Cortex of kidney (tissue), 1 donor: ENCODE measurements at places on chromosomes 4 and X.

- DNase-seq: no peak
Observed at GRCh38 chr4:103405415-103405814, 207.3 kb upstream of the CENPE start.

DNA sequence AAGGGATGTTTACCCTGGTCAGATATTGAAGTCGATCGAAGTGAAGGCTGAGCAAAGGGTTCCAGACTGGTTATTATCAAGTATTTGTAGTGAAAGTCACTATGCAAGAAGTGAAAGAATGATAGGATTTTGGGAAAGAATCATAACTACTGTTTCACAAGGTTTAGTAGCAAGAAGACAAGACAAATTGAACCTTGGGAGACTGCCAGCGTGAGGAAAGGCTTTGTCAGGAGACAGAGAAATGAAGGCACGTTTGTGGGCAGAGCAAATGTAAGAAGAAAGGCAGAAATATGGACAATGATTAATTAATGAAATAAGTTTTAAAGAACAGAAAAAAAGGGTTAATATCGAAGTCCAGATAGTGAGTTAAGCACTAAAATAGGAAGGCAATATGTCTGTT, 456.8 kb downstream of the TRIML1 start:
- no peak for DNase-seq

GRCh38 chrX:13697455-13697854, 8.5 kb downstream of the RAB9A start:
- no peak for DNase-seq

DNA sequence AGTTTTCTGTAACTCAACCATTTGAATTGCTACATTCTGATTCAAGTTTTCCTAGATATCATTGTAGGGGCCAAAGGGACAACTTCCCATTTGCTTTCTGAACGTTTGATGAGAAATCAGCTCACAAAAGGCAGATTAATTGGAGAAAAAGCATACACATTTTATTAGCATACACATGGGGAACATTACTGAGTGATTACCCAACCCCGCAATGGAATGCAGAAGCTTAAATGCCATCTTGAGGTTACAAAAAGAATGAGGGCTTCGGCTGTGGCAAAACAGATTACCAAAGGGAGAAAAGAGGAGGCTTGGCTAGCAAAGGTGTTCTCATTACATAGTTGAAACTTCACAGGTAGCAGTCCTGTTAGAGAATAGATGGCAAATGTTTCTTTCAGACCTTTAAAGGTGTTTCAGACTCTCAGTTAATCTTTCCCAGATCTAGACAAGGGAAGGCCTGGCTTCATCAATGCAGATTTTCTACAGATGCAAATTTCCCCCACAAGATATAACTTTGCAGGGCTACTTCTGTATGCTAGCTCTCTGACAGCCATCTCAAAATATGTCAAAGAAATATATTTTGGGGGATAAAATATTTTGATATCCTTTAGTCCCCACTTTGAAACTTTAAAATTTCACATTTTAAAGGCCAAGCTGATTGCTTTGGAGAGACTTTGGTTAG, 26.5 kb upstream of the HERC6 start:
- DNase-seq: no peak

GRCh38 chrX:130937101-130937500, 34.1 kb upstream of the ENOX2 start:
- DNase-seq: no peak

GRCh38 chrX:44568196-44568595, 25.5 kb upstream of the FUNDC1 start:
- no peak for DNase-seq

DNA sequence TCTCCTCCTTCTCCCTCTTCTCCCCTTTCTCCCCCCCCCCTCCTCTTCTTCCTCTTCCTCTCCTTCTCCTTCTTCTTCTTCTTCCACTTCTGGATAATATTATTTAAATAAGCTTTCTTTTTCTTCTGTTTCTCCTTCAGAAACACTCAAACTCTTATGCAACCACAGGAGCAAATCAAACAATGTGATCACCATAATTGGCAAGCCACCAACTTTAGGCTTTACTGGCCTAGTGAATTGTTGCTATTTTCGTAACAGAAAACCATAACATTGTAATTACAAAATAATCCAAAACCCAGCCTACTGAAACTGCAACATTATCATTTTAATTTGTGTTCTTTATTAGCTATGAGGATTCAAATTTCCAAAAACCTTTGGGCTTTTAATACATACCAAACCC, 14.3 kb downstream of the DCAF8L1 start:
- no peak for DNase-seq

- no peak for DNase-seq
Observed at GRCh38 chr4:166481739-166482138, 608.7 kb downstream of the TLL1 start.

- DNase-seq: no peak
Observed at GRCh38 chr4:19304028-19304427, 947.7 kb upstream of the SLIT2 start.

- no peak for DNase-seq
Observed at GRCh38 chr4:8048856-8049676, 109.4 kb upstream of the AFAP1 start.
